ENCODE measurements at places on chromosomes 6 and 20. TPM values are rescaled to one million over a fixed set of nuclear protein-coding genes. Genes with fewer than 3 reads are reported as not detected.
A peak's percentile ranks its signal among the peaks of the same experiment; 100 is the strongest.

DNA sequence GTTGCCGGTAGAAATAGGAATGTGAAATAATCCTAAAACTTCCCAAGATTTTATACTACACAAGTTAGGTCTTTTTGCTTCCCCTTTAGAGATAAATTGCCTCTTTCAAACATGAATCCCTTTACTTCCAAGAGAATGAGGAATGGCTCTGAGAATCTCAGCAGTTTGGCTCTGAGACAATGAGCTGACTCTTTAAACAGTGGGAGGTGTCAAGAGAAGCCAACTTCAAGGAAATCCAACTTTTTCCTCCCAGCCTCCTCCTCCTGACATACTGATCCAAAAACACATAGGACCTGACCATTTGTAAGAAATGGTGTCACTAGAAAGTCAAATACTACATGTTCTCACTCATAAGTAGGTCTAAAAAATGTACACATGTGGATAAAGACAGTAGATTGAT is 154.2 kb downstream of the ALDH8A1 start:
- H3K27ac ChIP-seq = no peak overlapping the region
- H3K4me1 ChIP-seq = no peaks in the 10 kb centered on the region
- H3K27me3 ChIP-seq = no peaks in the 10 kb centered on the region
- no peaks in the 10 kb centered on the region for H3K36me3 ChIP-seq
- H3K4me3 ChIP-seq = no peak overlapping the region
- no peak for DNase-seq

IL17A gene
- not detected for total RNA-seq

DNA sequence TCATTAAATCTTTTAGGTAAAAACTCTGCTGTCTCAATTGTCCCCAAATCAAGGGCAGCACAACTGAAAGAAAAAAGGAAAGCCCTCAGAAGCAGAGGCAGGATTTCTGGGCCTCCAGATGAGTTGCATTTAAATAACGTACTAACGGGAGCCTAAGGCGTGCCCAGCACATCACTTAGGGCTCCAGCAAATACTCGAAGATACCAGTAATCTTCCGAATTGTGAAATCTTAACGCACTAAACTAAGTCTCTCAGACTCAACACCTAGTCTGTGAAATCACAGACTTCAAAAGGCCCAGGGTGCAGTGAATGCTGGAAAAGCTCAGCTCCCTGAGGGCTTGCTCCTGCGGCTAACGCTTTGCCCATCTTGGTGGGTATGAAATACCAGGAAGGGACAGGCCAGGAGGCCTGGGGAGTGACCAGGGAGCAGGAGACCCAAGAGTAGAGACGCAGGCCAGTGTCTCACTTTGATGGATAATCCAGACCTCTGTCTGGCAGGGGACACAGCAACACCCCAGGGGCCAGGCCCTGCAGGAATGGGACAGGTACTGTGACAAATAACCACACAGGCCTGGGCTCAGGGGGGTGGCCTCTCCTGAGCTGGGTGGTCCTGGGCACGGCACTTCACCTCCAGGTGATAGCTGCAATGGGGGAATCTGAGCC is 36.4 kb downstream of the RRBP1 start:
- no peak for DNase-seq
- H3K36me3 ChIP-seq = peaks cover 18% of the 10 kb centered on the region
- H3K27me3 ChIP-seq = no peaks in the 10 kb centered on the region
- peak overlapping the region; percentile 81 for H3K27ac ChIP-seq
- H3K4me3 ChIP-seq = no peak overlapping the region
- H3K4me1 ChIP-seq = peaks cover 96% of the 10 kb centered on the region

DNA sequence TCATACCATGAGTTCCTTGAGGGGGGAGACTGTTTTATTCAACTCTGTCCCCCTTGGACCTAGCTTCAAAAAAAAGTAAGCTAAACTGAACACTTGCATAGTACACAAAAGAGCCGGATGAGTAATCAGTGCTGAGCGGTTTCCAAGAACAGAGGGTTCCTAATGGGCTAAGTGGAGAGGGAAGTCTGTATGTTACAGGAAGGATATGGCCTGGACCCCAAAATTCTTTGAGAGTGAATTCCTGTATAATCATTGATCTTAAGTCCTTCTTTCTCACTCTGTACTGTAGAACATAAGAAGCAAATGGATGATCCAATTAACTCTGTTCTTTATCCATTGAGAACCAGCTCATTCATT is 324.7 kb upstream of the CNR1 start:
- H3K4me3 ChIP-seq = no peak overlapping the region
- no peaks in the 10 kb centered on the region for H3K36me3 ChIP-seq
- no peak overlapping the region for H3K27ac ChIP-seq
- no peaks in the 10 kb centered on the region for H3K27me3 ChIP-seq
- no peak for DNase-seq

- no peak overlapping the region for H3K4me3 ChIP-seq
- no peak for DNase-seq
- no peaks in the 10 kb centered on the region for H3K27me3 ChIP-seq
- H3K27ac ChIP-seq = no peak overlapping the region
Observed at GRCh38 chr20:35502352-35502751, 27.1 kb downstream of the C20orf173 start.

- DNase-seq = no peak
- H3K27ac ChIP-seq = no peak overlapping the region
- H3K4me1 ChIP-seq = no peaks in the 10 kb centered on the region
- no peaks in the 10 kb centered on the region for H3K27me3 ChIP-seq
- H3K4me3 ChIP-seq = no peak overlapping the region
Observed at GRCh38 chr6:33827546-33828451, 24.0 kb upstream of the MLN start.

COL9A3 gene
- total RNA-seq = 4.2 TPM

DNA sequence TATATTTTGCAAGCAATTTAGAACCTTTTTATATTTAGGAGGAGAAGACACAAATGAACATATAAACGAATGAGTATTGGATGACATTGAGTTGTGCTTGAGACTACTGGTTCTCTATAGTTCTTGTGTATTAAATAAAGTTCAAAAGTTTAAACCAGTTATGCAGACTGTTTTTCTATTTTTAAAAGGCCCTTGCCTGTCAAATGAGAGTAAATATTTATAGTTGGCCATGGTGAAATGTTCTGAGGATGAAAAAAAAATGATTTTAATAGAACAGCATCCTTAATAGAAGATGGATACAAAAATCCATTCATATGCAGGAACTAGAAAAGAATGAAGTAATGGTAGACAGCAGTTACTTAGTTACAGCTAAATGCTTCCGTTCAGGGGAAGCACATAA is 63.5 kb upstream of the COL10A1 start:
- H3K27ac ChIP-seq = peak overlapping the region; percentile 34
- no peaks in the 10 kb centered on the region for H3K36me3 ChIP-seq
- no peaks in the 10 kb centered on the region for H3K27me3 ChIP-seq
- H3K4me1 ChIP-seq = no peaks in the 10 kb centered on the region
- no peak overlapping the region for H3K4me3 ChIP-seq

DNA sequence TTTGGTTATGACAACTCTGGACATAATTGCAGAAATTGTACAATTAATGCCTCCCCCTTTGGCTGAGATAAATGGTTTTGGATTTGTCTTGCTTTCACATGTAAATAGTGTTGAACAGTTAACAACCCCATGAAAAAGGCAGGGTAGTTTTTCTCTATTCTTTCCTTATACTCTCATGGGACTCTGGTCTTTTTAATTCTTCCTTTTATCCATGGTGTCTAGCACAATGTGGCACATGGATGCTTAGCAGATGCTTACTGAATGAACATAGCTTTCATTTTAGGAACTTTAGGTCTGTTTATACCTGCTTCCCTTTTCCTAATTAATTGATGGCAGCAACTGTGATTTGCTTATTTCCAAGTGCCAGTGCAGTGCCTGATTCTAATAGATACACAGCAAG is 75.6 kb downstream of the NCOA3 start:
- H3K4me1 ChIP-seq = no peaks in the 10 kb centered on the region
- DNase-seq = no peak
- no peaks in the 10 kb centered on the region for H3K27me3 ChIP-seq
- no peaks in the 10 kb centered on the region for H3K36me3 ChIP-seq
- peak overlapping the region; percentile 7 for H3K4me3 ChIP-seq

DNA sequence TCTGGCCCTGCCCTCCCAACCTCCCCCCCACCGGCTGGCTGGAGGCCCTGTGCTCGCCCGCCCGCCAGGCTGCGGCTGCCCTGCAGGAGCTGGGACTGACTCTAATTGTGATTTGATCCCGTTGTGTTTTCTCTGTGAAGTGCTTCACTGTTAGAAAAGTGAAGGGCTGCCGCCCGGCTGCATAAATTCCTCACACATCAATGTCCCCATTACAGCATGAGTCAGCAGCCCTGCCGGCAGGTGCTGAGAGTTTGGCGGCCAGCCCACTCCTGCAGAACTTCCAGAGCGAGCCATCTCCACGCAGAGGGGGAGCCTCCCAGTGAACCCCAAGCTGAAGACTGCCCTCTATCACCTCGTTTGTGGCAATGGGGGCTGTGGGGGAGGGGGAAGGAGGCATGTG is 137.9 kb downstream of the DLL1 start:
- peaks cover 26% of the 10 kb centered on the region for H3K4me1 ChIP-seq
- H3K27me3 ChIP-seq = no peaks in the 10 kb centered on the region
- peak overlapping the region; percentile 49 for H3K27ac ChIP-seq
- DNase-seq = no peak
- no peak overlapping the region for H3K4me3 ChIP-seq

- peak; percentile 30 for DNase-seq
- H3K36me3 ChIP-seq = no peaks in the 10 kb centered on the region
- no peaks in the 10 kb centered on the region for H3K27me3 ChIP-seq
- no peak overlapping the region for H3K4me3 ChIP-seq
- peaks cover 11% of the 10 kb centered on the region for H3K4me1 ChIP-seq
Observed at GRCh38 chr6:166907871-166908806, 48.2 kb downstream of the RNASET2 start.

DNA sequence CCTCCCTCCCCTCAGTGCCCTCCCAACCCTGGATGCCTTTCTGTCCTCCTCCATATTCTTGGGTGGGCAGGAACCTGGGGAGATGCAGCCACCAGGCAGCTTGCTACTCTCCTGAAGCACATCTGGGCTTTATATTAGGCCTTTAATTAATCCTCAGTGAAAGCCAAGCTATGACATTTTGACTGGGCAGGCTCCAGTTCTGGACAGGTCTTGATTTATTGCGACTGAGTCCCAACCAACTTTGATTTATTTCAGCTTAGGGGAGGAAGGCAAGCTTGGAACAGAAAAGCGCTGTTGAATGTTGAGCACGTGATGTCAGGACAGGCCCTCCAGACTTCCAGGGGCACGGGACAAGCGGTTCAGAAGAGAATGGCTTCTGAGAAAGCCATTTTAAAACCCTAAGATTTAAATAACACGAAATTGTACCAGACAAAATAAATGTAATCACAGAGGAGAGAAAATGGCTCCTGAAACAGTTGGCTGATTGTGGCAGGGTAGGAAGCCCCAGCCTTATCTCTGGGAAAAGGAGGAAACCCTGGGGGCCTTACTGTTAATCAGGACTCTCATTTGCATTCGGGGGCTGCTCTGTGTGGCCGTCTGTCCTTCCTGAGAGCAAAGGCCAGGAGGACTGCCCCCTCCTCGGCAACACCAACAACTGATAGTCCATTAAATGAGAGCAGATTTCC is 294.2 kb downstream of the FOXC1 start:
- H3K27me3 ChIP-seq = no peaks in the 10 kb centered on the region
- H3K4me1 ChIP-seq = no peaks in the 10 kb centered on the region
- no peak for DNase-seq

DNA sequence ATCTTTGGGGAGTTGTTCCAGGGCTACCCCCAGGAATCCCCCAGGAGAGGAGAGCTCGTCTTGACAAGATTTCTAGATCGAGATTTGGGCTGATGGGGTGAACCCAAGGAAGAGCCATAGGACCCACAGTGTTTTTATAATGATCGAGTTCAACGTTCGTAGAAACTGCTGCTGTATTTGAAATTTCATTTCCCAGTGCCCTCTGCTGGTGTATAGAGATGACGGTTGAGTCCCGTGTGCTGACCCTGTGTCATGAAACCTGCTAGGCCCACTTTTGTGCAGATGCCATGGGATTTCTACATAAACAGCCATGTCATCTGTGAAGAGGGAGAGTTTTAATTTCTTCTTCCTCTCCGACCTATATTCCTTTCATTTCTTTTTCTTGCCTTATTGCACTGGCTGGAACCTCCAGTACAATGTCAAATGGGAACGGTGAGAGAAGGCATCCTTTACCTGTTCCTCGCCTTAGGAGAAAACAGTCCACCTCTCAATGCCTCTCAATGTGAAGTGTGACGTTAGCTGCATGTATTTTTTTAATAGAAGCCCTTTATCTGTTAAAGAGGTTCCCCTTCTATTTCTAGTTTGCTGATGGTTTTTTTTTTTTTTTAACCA is 28.6 kb upstream of the NTSR1 start:
- no peak for DNase-seq
- H3K27ac ChIP-seq = no peak overlapping the region
- H3K4me1 ChIP-seq = no peaks in the 10 kb centered on the region
- no peaks in the 10 kb centered on the region for H3K36me3 ChIP-seq
- no peak overlapping the region for H3K4me3 ChIP-seq

DNA sequence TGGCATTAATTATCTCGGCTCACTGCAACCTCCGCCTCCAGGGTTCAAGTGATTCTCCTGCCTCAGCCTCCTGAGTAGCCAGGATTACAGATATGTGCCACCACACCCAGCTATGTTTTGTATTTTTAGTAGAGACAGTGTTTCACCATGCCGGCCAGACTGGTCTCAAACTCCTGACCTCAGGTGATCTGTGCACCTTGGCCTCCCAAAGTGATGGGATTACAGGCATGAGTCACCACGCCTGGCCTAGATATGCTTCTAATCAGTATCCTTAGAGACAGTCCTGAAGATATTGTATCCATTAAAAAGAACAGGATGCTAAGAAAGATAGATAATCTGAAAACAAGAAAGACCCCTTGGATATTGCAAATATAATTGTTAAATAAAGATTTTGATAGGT is 3.1 kb upstream of the IPCEF1 start:
- no peaks in the 10 kb centered on the region for H3K4me1 ChIP-seq
- H3K27ac ChIP-seq = no peak overlapping the region
- no peak for DNase-seq
- H3K27me3 ChIP-seq = no peaks in the 10 kb centered on the region
- H3K4me3 ChIP-seq = no peak overlapping the region

DNA sequence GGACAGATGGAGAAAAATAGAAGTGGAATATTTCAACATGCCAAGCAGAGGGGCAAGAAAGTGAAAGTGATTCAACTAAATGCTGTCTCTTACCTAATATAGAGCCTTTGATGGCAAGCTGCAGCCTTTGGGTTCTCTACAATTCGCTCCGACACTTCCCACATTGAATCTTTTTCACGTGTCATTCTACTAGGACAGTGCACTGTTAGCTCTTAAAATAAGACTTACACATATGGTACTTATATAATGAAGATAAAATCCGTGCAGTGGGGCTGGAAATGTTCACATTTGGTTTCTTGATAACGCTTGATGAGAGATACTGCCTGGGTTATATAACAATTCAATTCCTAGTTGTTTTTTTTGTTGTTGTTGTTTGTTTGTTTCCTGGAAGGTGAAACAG is 502.4 kb downstream of the LMBRD1 start:
- no peak overlapping the region for H3K4me3 ChIP-seq
- no peaks in the 10 kb centered on the region for H3K36me3 ChIP-seq
- H3K4me1 ChIP-seq = no peaks in the 10 kb centered on the region
- H3K27ac ChIP-seq = no peak overlapping the region
- H3K27me3 ChIP-seq = no peaks in the 10 kb centered on the region

DNA sequence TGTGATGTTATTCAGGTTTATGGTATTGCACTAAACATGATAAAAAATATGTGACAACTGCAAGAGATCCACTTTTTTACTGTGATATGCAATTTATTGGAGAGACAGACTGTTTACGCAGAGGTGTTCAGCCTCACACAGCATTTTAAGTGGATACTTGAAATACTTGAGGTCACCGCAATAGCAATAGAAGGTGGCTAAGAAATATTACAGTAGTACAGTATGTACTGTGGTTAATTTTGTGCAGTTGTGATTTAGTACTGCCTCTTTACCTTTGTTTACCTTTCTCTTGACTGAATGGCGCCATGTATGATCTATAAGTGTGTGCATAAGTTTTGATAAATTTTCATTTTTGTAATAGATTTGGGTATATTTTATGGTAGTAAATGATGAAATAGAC is 17.4 kb downstream of the MACROD2 start:
- H3K36me3 ChIP-seq = no peaks in the 10 kb centered on the region
- DNase-seq = no peak
- no peaks in the 10 kb centered on the region for H3K27me3 ChIP-seq
- H3K4me1 ChIP-seq = no peaks in the 10 kb centered on the region

Measured in right atrium auricular region (tissue), 2 donors.